Dermis lymphatic vessel endothelial cell (primary cell): ENCODE measurements at places on chromosomes 7 and 10. TPM values are rescaled to one million over a fixed set of nuclear protein-coding genes. Genes with fewer than 3 reads are reported as not detected.

Gene DRGX
- not detected in 2 replicates for total RNA-seq

Gene PDZD7
- 0.22 and 0.43 TPM in 2 replicates for total RNA-seq

Gene CALML3
- total RNA-seq, result not detected in 2 replicates

Gene RAB19
- 0.17 TPM in 1 of 2 replicates, not detected in the other for total RNA-seq

Gene OGDHL
- 0.22 and 0.34 TPM in 2 replicates for total RNA-seq
